Panc1 (cell line): ENCODE measurements at places on chromosomes 13 and 19.

DNA sequence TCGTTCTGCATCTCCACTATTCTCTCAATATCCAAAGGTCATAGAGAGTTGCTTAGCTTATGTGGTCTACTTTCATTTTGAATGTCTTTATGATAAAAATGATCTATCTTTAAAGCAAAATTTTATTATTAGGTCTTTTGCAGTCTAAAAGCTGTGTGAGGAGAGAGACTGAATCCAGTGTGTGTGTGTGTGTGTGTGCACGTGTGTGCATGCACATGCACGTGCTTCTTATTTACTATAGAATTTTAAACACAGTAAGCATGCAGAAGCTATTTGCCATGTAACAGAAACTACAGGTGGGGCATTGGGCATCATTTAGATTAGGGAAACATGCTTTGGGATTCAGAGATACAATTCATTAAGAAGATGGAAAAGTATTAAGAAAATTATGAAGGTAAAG, 136.0 kb upstream of the SPRY2 start:
- DNase-seq: no peak

GRCh38 chr13:51006067-51006845, 96.7 kb downstream of the RNASEH2B start:
- no peak for DNase-seq

DNA sequence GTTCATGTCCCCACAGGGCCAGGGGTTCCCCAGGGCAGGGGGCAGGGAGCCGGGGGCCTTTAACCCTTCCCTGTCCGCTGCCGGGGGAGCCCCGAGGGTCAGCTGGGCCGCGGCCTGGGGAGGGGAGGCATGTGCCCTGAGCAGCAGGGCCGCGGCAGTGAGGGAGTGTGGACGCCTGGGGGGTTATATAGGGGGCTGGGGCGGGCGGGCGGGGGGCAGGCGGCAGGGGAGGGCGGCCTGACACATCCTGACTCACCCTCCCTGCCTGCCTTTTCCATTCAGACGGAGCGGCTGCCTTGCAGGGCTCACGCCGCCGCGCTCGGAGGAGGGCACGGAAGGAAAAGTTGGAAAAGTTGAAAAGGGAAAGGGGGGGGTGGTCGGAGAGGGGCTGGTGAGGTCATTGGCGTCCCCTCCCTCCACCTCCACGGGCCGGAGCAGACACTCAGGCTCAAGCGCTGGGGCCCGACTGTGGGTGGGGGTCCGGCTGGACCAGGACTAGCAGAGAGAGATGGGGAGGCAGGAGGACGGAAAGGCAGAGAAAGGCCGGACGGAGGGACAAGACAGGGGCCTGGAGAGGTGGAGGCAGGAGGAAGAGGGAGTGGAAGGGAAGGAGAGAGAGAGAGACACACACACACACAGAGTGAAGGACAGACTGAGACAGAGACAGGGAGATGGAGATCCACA, at the start of gene IL11:
TSS of gene IL11 (minus strand) at position 159 of the 684 bp plus-strand sequence. CDS start at position 6, 153 bp downstream.
- no peak for DNase-seq

DNA sequence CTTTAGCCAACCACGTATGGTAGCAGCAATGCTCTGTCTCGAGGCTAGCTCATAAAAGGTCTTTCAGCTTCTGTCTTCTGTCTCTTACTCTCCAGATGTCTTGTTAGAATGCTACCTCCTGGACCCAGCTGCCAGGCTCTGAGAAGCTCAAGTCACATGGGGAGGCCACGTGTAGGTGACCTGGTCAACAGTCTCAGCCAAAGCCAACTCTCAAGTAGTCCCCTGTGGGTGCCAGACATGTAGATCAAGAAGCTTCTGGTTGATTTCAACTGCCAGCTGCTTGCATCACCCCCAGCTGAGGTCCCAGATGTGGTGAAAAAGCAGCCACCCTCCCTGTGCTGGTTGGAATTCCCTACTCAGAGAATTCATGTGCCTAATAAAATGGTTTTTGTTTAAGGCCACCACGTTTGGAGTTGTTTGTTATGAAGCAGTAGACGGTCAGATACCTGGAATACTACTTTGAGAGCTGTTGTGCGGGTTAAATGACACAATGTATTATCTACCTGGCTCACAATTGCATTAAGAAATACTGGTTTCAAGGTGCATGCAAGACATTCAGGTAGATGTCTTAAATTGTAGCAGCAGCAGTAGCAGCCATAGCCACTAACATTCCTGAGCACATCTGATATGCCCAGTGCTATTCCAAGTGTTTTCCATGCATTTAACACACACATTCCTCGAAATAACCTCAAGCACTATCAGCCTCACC, 131.0 kb upstream of the RFC3 start:
- no peak for DNase-seq

DNA sequence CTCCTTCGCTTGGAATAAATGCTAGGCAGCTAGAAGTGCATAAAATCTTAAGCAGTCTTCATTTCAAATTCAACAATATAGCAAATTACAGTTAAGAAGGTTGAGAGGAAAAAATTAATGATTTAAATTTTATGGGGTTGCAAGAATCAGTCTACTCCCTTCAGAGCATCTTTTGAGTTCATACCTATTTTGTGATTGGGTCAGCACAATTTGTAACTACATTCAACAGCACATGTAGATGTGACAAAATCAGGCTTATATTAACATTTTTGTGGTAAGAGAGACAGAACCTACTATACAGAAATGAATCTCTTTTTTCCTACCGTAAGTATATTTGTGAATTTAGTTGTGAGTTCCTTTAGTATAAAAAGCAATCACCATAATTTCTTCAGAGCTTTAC, 520.6 kb upstream of the HTR2A start:
- DNase-seq: no peak

- no peak for DNase-seq
Measured at GRCh38 chr13:113119822-113120189, 2.8 kb upstream of the F10 start.

- no peak for DNase-seq
Measured at GRCh38 chr19:49339301-49340068, 4.3 kb downstream of the CD37 start.

DNA sequence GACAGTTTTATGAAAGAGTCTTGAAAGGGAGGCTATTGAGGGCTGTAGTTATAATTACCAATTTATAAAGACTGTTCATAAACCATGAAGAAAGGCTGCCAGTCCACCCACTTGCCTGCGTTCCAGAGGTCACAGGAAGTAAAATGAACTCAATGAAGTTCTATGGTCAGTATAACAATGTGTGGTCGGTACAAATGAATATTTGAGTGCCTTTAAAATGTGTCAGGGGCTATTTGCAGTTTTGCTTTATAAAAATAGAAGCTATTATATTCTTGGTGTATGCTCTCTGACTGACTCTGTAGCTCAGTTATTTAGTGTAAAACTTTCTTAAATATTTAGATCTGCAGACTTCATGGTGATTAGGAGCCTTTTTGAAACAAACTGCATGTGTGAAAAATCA, 47.0 kb downstream of the ESD start:
- DNase-seq: no peak

DNA sequence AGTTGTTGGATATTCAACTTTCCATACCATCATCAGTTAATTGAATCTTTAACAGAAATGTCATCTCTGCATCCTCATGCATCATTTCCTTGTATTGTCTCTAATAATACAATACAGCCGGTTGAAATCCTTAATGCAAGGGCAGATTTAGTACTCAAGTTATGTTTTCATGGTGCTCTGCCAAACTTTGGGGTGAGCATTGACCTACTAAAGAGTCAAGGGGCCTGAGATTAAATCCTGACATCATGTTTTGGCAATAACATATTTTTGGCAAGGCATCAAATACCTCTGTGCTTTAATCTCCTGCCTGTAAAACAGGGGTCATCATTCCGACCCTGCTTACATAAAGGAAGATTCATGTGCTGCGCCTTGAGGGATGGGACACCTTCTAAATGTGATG, 42.7 kb upstream of the ABCC4 start:
- no peak for DNase-seq

DNA sequence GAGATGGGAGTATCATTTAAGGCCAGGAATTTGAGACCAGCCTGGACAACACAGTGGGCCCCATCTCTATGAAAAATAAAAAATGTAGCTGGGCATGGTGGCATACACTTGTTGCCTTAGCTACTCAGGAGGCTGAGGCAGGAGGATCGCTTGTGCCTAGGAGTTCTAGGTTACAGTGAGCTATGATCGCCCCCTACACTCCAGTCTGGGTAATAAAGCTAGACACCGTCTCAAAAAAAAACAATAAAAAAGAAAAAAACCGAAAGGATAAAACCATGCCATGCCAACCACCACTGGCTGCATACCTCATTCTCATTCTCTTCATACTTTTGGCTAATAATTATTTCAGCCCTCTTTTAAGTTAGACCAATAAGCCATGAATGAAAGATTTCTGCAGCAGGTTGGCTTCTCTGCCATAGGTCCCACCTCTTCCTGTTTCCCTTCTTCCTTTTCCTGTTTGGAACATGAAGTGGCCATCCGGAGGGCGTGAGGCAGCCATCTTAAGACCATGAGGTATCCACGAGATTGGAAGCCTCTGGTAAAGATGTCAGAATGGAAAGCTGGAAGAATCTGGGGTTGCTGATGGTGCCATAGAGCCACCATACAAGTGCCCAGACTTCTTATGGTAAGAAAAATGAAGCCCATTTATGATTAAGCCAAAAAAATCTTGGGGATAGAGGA, 171.3 kb downstream of the CACNA1A start:
- DNase-seq: no peak

DNA sequence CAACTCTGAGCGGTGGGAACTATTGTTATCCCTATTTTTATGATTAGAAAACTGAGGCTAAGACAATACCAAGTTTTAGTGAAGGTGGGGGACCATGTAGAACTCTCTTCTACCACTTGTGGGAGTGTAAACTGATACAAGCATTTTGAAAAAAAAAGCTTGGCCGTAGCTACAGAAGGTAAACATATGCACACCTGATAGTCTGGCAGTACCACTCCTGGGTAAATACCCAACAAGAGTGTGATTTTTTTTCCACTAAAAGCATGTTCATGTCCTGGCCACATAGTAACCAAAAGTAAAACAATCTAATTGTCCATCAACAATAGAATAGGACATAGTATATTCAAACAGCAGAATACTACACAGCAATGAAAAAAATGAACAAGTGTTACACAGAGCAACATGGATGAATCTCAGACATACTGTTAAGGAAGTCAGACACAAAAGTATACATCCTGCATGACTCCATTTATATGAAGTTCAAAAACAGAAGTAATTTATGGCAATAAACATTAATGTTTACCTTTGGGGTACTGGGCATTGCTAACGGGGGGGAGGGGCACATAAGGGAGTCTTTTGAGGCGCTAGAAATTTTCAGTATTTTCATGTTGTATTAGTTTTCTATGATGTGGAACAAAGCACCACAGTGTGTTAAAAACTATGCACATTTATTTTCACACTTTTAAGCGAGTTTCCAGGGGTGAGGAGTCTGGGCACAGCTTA, 6.4 kb upstream of the SPATA13 start:
- DNase-seq: no peak

DNA sequence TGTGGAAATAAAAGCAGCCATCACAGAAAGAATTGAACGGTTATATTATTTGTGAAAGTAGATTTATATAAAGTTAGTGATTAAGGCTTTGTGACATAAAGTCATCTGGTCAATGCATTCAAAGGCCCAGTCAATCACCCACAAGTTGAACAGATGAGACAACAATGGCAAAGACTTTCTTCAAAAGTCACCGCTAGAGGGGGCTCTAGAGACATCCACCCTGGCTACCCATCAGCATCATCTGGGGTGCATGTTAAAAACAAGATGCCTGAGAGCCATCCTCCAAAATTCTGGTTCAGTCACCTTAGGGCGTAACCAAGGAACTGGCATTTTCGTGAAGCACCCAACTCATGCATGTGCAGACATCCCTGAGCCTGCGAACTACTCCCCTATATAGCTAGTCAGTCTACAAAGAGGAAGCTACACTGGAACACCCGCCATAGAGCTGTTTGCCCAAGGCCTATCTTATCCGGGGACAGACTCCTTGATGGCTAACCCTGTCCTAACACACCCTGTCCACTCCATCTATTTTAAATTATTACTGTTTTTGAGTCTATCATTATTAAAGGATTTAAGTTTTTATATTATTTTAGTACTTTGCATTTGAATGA, 970.5 kb downstream of the UQCRFS1 start:
- DNase-seq: no peak

DNA sequence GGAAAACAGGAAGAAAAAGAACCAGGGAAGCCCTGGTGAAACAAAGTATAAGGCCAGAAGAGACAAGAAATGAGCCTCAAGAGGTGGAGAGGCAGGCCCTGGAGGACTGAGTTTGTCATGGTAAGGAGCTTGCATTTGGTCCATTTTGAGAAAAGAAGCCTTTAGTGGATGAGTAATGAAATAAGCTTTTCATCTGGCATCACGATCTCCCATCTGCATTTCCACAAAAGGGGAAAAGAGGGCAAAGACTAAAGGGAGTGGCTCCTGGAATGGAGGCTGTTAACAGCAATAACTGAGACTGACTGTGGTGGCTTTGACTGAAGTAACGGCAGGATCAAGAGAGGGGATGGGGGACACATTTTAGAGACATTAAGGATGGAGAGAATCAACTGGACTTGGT, 148.8 kb upstream of the NBEA start:
- DNase-seq: no peak

DNA sequence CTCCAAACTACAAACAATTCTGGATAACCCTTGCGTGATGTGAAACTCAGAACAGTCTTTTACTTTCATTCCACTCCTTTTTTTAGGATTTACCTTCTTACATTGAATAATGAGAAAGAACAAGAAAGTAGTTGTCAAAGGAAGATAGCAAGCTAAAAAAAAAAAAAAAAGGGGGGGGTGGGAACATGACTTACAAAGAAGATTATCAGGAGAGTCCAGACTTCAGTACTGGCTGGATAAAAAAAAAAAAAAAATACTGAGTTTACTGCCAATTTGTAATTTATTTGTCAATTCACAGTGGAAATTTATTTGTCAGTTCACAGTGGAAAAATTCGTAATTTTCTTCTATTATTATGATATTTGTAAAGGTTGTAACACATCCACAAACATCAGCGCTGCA, 792.4 kb upstream of the SLITRK5 start:
- no peak for DNase-seq

GRCh38 chr13:24503379-24503696, 9.2 kb downstream of the PARP4 start:
- DNase-seq: no peak

DNA sequence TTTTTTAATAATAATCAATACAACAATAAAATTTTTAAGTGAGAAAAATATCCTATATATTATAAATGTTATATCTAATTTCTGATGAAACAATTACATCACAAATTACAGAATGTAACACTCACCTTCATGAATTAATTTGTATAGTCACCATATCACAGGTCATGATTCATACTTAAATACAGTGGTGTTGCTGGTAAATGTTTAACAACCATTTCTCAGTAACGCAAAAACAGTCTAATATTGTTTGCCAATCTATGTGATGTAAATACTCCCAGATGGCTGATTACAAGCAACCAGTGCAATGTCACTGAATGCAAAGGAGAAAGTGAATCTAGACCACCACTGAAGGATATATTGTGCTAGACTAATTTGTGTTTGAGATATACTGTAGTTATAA, 97.5 kb downstream of the DIAPH3 start:
- DNase-seq: no peak

GRCh38 chr13:24616514-24616913, 63.7 kb upstream of the ATP12A start:
- DNase-seq: no peak
